Stomach (tissue), 19 donors: ENCODE measurements at places on chromosomes 7 and 10. TPM values are rescaled to one million over a fixed set of nuclear protein-coding genes. Genes with fewer than 3 reads are reported as not detected.

DNA sequence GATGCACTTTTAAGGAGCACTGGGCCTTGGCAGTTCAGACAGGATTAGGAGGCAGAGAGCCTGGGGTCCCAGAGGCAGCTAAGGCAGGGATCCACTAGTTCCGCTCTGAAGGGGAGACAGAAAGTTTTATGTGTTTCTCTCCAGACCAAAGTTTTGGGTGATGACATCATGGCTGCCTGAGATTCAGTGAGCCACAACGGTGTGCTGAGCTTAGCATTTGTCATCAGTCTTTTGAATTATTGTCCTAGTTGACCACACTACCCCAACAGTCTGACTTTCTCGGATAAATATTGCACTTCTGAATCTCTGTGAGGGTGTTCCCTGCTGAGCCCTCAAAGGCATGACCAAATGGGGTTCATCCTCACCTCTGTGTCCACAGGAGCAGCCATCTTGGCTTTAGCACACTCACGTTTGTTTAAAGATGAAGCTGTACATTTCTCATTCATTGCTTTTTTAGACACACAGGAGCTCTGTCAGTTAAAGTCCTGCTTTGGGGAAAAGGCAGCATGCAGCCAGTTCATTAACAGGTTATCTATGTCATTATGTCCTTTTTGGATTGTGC lies 297.7 kb upstream of the LRGUK start:
- DNase-seq: no peak

The HOXA11 gene
- not detected for total RNA-seq

- DNase-seq: no peak
Measured at GRCh38 chr7:157688533-157689268, 351.9 kb downstream of the DNAJB6 start.

DNA sequence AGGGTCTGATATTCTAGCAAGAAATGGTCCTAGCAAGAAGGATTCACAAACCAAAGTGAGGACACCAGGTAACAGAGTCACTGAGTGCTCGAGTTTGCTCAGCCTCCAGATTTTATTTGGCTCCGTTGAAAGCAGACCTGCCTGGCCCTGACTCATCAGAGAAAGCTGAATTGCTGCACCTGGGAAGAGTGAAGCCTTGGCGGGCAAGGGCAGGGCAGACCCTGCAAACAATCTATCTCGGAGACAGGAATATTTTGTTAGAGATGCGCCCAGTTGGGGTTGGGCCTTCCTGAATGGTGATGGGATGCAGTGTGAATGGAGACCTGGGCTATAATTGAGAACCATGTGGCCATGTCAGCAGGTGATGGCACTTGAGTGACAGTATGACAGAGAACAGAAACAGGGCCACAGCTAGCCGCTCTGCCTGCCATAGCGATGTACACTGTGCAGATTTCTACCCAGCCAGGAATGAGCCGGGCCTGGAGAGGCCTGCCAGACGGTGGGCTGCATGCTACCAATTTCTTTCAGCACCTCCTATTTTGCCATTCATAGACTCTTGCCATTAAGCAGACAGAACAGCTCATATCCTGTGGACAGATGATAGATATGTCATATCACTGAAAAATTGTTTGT lies 744.2 kb downstream of the LRMDA start:
- no peak for DNase-seq

- DNase-seq: no peak
Measured at GRCh38 chr7:117548035-117548434, 68.2 kb downstream of the CFTR start.

The AKR1C4 gene
- not detected for total RNA-seq

DNA sequence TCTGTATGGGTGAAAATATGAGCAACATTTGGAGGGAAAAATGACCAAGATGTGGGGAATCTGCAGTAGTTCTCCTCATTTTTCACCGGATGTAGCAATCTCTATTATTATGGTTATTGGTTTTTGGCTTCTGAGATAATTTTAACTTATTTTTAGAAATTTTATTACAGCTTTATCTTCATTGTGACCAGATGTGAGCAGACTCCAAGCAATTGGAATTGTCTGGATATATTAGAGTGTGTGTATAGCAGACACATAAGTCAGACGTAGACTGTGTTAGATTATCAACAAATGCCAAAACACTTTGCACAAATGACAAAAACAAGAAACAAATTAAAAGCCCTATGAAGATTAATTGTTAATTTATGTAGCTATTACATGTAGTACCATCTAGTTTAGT lies 249.1 kb downstream of the DNAJB9 start:
- DNase-seq: no peak

The HTR5A gene
- total RNA-seq: not detected

DNA sequence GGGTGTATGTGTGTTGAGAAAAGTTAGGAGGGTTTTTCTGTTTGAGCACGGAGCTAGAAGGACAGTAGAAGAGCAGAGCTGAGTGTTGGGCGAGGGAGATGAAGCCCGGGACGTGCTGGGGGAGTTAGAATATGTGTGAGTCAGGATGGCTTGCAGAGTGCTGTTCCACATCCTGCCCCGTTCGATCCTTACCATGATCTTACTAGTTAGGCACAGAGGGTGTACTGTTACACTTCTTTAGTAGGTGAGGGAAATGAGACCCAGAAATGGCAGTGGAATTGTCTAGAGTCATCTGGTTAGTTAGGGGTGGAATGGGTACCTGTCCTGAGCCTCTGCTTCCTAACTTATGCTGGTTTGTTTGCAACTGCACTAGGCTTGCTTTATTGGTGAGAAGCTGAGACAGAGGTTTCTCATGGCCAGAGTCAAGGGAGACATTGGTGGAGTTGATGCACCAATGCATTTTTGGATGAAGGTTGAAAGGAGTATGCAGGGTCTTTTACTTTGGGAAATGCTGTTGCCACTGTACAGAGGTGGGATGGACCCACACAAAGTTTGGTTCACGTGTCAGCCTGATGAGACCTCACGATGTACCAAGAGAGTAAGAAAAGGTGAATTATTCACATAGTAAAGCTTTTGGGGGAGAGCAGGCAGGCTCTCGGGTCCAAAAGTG lies 42.4 kb downstream of the CCNY start:
- DNase-seq: no peak

DNA sequence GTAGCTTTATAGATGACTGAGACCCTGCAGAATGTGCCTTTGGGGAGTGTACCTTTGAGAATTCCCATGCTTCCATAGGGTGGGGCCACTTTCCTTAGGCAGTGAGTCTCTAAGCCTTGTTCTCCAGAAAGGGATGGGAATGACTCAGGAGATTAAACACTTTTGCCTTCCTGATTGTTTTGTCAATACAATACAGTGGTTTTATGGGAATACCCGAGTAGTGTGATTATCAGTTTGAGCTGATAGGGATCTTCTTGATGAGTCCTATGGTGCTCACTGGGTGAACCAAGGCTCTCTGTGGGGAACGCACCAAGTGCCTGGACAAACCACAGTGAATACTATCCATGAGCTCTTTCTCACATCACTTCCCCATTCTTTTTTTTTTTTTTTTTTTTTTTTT lies 6.3 kb downstream of the MYOF start:
- no peak for DNase-seq

The STYXL1 gene
- 29.9 TPM for total RNA-seq

- no peak for DNase-seq
Measured at GRCh38 chr10:29105516-29106215, 183.2 kb upstream of the LYZL1 start.

DNA sequence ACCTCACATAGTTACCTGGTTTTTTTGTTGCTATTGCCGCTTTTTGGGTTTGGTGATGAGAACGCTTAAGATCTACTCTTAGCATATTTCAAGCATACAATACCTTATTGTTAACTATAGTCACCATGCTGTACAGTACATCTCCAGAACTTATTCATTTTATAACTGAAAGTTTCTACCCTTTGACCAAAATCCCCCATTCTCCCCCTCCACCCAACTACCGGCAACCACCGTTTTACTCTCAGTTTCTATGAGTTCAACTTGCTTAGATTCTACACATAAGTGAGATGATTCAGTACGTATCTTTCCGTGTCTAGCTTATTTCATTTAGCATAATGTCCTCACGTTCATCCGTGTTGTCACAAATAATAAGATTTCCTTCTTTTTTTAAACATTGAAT lies 86.7 kb upstream of the IL6 start:
- DNase-seq: no peak

The CCM2 gene
- 1.8 TPM for total RNA-seq

DNA sequence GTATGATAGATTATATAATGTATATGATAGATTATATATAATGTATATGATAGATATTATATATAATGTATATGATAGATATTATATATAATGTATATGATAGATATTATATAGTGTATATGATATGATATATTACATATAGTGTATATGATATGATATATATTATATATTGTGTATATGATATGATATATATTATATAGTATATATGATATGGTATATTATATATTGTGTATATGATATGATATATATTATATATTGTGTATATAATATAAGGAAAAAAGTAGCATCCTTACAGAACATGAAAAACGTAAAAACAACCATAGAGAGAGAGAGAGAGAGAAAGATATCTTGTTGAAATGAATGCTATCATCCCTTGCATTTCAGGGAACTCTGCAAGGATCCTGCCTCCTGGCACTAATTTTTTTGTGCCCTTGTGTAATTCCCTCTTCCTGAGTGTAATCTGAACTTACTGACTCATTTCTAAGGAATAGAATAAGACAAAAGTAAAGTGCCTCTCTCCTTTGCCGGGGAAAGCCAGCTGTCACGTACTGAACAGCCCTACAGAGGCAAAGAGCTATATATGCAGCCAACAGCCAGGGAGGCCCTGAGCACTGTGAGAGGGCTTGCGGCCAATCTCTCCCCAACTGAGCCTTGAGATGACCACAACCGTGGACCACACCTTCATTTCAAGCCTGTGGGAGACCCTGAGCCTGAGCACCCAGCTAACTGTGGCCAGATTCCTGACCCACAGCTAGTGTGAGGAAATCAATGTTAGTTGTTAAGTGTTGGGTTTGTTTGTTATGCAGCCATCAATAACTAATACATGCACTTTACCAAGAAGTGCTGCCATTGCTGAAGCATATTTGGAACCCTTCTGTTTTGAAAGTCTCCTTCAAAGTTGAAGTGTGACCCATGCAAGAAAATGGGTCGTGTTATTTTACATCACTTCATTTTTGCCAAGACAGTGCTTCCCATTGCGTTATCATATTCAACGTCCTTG lies 61.1 kb upstream of the EZH2 start:
- DNase-seq: no peak

The C1GALT1 gene
- total RNA-seq: 49.0 TPM

DNA sequence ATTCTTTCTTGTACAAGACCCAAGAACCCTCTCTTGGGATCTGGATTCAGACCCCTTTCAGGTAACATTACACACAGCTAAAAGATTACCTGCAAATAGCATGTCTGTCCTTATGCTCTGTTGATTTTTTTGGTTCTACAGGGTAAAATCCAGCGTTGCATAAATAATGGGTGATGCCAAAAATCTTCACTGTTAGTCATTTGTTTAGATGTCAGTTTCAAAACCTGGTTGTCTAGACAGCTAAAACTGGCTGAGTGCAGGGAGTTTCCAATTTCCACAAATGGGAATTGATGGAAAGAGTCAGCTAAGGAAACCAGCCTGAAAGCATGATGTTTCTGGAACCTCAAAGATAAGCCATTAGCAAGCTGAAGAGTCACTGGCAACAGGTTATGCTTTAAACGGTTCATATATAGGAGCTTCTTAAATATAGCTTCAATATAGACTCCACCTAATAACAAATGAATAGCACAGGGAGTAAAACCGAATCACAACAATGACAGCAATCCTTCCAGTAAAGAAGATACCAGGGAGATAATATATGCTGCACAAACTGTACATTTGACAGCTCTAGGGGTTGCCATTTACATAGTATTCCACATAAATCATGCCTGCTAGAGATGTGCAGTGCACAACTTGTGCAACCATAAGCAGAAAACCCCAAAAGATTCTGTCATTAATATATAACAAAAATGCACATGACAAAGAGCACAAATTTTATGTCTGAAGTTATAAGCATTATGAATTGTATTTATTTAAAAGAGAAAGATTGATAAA lies 20.4 kb downstream of the CCDC71L start:
- DNase-seq: no peak

The SLC26A3 gene
- not detected for total RNA-seq

DNA sequence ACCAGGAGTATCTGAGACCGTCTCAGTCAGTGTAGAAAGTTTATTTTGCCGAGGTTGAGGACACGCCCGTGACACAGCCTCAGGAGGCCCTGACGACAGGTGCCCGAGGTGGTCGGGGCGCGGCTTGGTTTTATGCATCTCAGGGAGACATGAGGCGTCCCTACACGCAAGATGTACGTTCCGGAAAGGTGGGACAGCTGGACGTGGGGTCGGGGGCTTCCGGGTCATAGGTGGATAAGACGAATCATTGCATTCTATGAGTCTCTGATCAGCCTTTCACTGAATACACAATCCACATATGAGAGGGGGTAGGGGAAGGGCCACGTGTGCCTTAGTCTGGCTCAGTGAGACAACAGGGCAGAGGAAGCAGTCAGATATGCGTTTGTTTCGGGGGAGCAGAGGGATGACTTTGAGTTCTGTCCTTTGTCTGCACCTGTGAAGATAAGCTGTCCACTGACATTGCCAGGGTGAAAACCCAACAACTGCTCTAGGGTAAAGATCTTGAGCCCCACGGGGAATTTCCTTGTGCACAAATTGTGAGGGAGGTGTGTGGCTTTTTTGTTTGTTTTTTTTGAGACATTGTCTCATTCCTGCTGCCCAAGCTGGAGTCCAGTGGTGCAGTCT lies 66.2 kb downstream of the DNAJB6 start:
- DNase-seq: no peak

DNA sequence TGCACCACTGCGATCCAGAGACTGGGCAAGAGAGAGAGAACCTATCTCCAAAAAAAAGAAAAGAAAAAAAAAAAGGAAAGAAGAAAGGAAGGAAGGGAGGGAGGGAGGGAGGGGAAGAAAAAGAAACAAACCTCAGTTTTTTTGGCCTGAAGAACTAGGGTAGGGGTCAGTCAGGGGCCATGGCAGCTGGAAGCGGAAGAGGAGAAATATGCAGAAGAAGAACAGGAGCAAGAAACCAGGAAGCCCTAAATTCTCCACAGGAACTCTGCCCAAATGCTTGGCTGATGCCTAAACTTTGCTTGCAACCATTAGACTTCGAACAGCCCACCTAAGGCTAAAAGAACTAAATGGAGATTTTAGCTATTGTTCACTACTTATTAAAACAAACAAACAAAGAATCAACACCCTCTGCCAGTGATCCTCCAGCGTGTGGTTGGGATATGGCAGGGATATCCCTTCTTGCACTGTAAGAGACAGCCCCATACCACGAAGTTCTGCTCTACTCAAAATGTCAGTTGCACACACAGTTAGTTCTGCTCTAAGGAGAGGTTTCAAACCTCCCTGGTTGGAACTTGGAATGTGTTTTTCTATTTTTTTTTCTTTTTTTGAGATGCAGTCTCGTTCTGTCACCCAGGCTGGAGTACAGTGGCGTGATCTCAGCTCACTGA lies 139.5 kb downstream of the FAM107B start:
- no peak for DNase-seq
